ENCODE measurements at places on chromosomes 7 and 10.

DNA sequence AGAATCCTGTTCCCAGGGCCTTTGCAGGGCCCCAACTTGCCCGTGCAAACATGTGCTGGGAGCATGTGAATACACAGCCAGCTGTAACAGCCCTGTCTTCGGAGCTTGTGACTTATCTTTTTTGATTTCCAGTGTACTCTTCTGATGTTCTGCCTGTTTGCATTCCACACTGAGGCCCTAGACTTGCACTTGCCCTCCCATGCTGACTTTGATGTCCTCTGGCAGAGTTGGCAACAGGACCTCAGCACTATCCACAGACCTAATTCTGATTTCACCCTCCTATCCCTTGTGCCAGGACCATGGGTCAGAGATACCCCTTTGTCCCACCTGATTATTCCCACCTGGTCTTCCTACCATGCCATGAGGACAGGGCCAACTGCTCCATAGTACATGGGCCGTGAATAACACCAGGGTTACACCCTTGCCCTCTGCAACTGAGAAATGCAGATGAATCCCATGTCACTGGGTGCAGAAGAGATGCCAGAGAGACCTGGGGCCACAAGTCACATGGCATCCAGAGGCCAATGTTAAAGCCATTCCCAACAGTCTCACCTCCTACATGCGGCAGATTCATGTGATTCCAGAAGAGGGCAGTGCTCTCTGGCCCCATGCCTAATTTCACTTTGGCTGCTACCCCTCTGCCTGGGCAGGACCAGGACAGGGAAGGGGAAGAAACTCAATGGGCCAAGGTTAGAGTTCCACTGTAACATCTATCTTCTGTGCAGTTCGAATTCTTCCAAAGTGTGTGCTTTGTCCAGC, 43.0 kb downstream of the SCRN1 start:
- DNase-seq, result no peak

- DNase-seq, result no peak
Measured at GRCh38 chr10:92747600-92747999, 57.8 kb downstream of the HHEX start.

DNA sequence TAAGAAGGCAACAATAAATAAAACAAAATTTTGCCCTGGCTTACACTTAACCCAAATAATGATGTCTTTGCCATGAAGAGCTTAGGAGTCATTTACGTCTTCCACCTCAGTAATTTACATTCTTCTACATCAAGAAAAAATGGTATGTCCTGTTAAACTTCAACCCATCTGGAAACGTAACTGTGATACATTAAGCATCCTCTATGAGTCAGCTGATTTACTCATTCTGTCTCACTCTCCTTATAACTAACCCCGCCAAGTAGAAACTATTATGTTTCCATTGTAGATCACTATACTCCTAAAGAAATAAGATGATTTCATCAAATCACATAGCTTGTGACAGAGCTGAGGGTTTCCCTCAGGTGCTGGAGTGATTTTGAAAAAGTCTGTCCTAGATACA, 330.7 kb downstream of the CDC14C start:
- DNase-seq, result no peak

DNA sequence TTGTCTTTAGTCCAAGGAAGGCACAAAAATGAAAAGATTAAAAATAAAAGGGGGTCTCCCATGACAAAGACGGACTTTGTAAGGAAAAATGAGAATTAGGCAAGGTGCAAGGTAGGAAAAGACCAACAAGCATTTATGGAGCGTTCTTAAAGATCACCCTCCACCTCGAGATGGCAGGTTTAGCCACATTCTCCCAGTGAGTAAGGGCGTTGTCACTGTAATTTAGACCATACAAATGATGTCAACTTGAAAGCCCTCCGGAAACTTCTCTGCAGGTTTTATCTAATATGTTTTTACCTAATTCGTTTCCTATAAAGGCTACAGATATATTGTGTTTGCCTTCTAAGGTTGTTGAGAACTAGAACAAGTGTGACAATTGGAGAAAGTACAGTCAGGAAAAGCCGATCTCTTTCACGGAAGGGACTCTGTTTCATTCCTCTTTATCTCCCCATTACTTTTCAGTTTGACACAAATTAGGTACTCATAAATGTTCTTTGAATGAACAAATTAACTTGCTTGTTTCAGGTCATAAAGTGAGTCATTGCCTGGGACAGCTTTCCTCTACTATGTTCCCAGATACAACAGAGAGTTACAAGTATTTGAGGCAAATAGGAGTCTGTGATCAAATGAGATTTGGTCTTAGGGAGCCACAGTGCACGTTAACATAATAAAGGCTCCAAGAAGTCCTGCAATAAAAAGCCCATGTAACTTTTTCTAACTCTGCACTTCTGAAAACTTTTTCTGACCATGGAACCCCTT, 102.6 kb upstream of the HABP2 start:
- no peak for DNase-seq

DNA sequence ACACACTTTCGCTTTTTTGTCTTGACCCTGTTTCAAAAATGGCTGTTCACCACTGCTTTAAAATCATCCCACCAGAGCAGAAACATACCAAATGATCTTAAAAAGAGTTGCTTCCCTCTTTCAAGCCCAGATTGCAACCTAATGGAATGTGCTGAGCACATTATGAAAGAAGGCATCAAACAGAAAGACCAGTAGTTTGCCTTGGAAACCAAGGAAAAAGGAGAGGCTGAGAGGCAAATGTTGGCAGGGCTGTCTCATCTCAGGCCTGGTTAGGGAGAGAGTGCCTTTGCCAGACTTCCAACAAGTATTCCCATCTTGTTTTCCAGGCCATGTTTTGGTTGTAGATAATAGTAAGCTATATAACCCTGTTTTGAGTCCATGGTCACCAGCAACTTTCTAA, 64.3 kb downstream of the ABCB4 start:
- no peak for DNase-seq

GRCh38 chr10:110852947-110853346, 18.8 kb upstream of the PDCD4 start:
- DNase-seq, result no peak

GRCh38 chr10:95464280-95464679, 96.9 kb downstream of the SORBS1 start:
- no peak for DNase-seq

DNA sequence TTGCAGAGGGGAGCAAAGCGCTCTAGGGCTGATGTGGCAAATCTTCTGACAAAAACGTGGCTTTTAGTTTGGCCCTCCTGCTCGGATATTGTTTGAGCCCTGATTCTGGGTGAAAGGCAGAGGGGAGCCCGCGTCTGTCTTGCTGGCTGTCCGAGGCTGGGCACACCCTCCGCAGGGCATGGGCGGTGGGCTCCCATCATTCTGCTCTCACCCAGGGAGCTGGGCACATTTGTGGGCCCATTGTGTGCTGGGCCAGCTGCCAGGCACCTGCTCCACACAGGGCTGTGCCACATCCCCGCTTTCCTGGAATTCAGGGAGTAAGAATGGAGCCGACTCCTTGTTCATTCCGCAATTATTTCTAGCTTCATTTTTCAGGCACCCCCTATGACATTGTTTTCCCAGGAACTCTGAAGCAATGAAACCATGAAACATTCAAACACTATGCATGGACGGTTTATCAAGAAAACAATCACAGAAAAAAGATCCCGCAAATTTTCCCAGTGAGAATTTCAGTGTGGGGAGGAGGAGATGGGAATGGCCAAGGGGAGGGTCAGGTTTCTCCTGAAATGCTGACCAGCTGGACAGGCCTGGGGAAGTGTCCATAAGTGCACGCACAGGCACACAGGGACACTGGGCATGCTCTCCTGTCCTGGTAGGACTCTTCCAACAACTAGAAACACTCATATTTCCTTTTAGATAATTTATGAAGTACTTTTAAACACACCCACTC, 341.1 kb downstream of the CXCL12 start:
- no peak for DNase-seq

DNA sequence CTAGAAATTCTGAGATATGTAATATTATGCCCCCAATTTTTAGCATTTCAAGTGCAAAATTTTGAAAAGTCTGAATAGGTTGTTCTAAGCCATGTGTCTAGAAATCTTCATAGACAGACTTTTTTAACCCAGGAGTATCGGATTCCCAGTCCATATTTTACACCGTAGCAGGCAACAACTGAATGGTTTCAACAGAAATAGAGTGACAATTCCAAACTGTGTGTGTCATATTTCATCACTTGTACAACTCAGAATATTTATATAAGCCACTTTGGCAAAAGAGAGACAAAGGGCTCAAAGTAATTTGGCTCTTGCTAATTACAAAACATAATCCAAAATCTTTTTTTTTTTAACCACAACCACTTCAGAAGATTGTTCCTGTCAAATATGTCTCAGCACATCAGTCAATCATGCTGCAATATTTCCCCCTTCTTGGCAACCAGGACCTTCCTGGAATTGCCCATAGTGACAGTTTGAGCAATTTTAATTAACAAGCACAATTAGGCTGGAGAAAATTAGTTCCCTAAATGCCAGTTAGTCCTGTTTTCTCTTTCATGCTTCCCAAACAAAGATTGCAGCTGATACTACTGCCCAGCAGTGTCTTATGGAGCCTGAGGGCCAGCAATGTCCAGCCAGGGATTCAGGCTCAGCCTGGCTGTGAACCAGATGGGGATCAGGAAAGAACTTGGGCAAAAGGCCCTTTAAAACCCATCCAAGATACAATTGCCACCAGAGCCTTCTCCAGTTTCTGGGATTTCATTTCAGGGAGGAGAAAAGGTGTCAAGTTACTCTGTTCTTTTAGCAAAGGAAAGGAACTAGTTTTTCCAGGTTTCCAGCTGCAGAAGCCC, 533.3 kb upstream of the GHITM start:
- no peak for DNase-seq

DNA sequence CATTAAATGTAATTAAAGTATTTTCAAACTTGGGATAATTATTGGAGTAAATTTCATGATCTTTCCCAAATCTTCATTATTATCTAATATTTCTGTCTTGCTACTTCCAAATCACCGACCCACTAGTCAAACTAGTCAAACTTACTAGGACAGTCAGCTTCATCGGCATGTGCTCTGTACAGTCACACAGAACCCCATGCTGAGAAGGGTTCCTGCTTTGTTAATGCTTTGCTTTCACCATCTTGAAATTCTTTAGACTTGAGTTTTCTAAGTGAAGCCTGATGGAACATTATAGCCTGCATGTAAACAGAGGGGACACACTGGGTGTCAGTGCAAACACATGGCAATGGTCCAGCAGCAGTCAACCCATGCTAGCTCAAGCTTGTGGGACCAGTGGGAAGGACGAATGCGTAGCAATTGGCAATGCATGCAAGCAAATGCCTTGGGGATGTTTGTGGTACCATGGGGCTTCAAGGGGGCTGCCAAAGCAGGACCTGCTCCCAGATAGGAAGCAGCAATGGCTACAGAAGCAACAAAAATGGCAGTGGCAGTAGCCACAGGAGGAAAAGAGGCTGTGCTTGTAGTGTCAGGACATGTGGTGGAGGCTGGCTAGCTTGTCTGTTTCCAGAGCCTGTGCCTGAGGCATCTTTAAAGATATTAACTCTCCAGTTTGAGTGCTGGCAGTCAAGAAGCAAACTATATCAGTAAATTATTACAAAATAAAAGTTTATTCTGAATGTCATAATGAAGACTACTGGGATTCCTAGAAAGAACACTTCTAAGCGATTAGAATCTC, 441.1 kb upstream of the SEMA3D start:
- no peak for DNase-seq

- DNase-seq, result peak; percentile 91
Measured at GRCh38 chr10:113087165-113088029, 137.3 kb downstream of the TCF7L2 start.

GRCh38 chr7:95389516-95389915, 6.7 kb downstream of the PON3 start:
- no peak for DNase-seq

DNA sequence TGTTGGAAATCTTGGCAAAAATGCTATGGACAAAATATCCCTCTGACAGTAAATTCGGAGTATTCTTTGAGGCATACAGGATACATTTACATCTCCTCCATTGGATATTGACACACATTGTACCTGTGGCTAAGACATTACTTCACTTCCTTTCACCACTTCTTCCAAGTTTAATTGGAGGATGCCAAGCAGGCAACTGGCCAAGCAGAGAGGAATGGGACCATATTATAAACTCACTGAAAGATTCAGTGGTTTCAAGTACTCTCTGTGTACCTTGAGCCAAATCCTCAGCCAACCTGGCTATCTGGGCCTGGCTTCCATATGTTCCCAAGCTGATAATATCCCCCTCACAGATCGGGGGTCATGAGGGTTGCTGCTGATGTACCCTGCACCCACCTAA, 14.7 kb upstream of the JCAD start:
- DNase-seq, result no peak

GRCh38 chr10:22435650-22436049, 90.4 kb downstream of the SPAG6 start:
- no peak for DNase-seq

DNA sequence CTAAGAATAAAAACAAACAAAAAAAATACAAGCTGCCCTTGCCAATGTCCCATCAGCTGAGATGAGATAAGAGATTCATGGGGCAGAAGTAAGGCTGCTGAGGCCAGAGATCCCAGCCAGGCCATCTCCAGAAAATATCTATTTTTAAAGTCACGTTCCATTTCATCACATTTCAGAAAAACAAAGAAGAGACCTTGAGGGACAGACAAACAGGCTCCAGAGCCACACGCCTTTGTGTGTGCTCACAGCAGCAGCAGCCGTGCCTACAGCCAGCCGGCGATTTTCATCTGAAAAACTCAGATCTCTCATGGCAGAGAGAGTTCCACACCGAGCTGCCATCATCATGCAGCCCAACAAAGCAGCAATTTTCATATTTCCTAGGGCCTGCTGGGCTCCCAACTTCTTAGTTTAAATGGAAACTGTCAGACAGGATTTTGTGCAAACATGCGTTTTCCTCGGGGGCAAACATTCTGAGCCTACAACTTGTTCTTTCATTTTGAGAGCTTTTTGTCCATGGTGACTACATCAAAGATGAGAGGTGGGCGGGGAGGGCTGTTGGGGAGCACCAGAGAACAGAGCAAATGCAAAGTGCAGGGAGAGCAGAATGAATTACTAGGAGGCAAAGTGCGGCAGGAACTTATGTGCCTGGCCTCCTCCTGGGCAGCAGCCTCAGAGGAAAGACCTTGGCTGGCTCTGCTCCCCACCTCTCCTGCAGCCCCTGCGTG, 38.8 kb downstream of the DLG5 start:
- no peak for DNase-seq

GRCh38 chr10:110174201-110174600, 33.2 kb upstream of the MXI1 start:
- DNase-seq, result no peak

- DNase-seq, result no peak
Measured at GRCh38 chr7:50156163-50156562, 63.1 kb upstream of the ZPBP start.

DNA sequence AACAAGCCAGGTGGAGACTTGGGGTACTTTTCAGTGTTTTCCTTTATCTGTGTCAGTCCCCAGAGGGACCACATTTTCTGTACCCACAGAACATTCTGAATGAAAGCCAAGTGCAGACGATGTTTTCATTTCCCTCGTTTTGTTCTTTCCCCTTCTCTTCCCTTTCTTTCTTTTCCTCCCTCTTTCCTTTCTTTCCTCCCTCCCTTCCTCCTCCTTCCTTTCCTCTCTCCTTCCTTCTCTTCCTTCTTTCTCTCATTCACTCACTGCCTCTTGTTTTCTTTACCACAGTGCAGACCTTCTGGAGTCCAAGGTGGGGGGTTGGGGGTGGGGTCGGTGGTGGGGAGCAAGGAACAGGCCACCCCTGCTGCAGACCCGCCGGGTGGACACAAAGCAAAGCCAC, 141.4 kb upstream of the MKI67 start:
- no peak for DNase-seq

- DNase-seq, result no peak
Measured at GRCh38 chr10:27244976-27245375, 4.4 kb upstream of the ACBD5 start.

All from NCI-H226 (cell line).